ENCODE measurements at places on chromosomes 7 and 10.
A peak's percentile ranks its signal among the peaks of the same experiment; 100 is the strongest.

- no peak for DNase-seq
These were observed 235.2 kb upstream of the NRP1 start for GRCh38 chr10:33569702-33570101.

GRCh38 chr10:119517235-119518141, 25.0 kb downstream of the RGS10 start:
- peak; percentile 52 for DNase-seq

DNA sequence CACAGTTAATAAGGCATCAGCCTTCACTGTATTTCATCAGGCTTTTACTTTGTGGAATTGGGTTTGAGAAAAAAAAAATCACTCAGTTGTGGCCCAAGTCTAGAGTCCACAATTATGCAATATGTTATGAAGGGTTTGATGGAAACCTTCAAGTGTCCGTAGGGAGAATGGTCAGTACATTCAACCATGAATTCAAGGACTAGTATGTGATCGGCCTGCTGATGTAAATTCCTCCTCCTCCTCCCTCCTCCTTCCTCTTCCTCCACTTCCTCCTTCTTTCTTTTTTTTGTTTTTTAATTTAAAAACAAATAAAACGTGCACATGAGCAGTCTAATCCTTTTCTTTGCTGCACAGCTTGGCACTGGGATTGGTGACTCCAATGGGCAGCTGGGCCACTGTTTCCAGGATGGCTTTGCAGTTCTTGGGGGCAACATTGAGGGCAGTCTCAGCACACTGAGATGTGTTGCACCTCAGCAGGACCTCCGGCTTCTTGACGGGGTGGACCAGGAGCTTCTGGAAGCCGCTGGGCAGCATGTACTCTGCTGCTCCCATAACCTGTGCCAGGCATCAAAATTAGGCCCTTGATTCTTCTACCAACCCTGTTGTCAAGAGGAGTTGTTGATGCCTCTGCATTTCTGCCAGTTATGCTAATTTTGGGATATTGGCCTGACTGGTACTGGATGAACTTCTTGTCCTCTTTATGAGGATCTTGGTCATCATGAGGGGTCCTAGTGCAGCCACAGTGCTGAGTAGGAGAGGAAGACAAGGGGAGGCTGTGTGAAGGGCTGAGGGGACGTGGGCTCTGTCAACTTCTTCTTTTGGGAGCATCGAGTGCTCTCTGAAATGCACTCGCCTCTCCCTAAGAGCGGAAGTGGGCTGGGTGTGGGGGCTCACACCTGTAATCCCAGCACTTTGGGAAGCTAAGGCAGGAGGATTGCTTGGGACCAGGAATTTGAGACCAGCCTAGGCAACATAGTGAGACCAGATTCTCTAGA, 9.3 kb upstream of the IL2RA start:
- DNase-seq, result no peak

GRCh38 chr10:103554488-103555324, 61.2 kb downstream of the NEURL1 start:
- peak; percentile 6 for DNase-seq

DNA sequence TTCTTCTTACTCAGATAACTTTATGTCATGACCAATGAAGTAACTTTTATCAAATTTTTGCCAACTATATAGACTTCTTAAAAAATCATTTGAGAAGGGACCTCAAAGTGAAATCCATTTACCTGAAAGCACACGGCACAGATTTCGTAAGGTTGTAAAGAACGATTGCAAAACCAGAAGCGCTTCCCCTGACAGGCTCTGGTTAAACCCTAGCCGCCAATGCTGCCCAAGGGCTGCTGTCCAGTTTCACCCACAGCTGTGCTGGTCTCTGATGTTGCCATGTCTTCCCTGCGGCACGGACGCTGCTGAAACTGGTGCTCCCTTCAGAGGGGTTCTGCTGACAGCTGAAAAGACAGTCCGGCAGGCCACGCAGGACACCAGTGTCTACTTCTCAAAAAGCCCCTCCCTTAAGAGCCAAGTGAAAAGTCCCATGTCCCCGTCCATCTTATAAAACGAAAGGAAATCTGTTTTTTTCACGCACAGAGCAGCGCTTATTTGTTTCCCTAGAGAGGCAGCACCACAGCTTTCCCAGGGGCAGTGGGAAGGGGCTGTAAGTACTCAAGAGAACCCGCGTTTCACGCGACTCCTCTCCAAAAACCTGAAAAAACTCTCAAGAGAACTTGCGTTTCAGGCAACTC, 32.5 kb downstream of the GNA12 start:
- DNase-seq, result no peak

GRCh38 chr10:78375854-78376785, 342.5 kb downstream of the RPS24 start:
- no peak for DNase-seq

GRCh38 chr10:116565534-116565933, 19.8 kb downstream of the PNLIP start:
- no peak for DNase-seq

GRCh38 chr7:18400726-18401125, 94.8 kb upstream of the HDAC9 start:
- no peak for DNase-seq

GRCh38 chr10:104329735-104330134, 8.5 kb downstream of the ITPRIP start:
- no peak for DNase-seq

DNA sequence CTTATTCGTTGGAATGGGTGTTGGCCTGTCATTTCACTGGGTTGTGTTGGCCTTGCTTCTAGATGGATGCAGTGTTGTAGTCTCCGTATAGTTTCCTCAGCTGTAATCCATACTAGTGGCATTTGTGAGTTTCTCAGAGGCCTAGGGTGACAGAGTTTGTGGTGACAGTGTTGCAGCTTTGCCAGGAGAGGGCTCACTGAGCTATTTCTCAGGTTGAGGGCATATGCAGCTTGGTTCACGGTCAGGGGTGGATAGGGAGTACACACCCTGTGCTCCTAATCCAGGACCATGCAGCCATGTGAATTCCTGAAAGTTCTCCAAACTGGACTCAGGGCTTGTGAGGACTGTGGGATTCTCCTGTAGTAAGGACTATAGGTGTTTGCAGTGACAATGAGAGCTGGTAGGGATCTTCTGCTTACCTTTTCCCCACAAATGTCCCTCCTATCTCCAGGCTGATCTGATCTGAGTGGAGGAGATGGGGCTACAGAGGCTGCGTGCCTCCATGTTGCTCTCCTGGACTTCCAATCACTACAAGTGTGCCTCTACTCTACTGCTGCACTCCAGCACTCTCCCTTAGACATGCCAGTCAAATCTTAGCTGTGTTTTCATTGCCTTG, 229.0 kb downstream of the STK31 start:
- DNase-seq, result no peak

Data from CD4-positive, alpha-beta T cell treated with Interleukin-15 for 4 hours (primary cell).